Caco-2 (cell line): ENCODE measurements at places on chromosomes 12 and 14. TPM values are rescaled to one million over a fixed set of nuclear protein-coding genes. Genes with fewer than 3 reads are reported as not detected.

DNA sequence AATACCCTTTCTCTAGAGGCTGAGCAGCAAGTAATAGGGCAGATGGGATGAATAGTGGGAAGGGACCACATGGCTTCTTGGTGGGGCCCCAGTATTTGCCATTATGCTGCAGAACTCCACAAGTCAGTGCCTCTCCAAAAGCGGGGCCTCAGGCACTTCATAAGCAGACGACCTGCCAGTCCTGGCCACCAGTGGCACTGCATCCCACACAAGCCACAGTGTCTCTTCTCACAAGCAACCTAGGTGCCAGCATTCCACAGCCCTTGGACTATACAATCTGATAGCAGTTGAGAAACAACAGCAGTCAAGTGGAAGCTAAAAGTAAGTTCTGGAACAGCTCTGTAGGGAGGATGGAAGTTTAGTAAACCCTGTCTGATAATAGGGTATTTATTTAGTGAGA, 4.2 kb upstream of the SLC8A3 start:
- no peak for DNase-seq

GRCh38 chr12:65696227-65696626, 128.1 kb upstream of the HMGA2 start:
- DNase-seq, result no peak

GRCh38 chr14:25537846-25538455, 488.0 kb upstream of the STXBP6 start:
- DNase-seq, result peak; percentile 71

- no peak for DNase-seq
Observed at GRCh38 chr14:101914083-101914482, 50.3 kb upstream of the DYNC1H1 start.

DNA sequence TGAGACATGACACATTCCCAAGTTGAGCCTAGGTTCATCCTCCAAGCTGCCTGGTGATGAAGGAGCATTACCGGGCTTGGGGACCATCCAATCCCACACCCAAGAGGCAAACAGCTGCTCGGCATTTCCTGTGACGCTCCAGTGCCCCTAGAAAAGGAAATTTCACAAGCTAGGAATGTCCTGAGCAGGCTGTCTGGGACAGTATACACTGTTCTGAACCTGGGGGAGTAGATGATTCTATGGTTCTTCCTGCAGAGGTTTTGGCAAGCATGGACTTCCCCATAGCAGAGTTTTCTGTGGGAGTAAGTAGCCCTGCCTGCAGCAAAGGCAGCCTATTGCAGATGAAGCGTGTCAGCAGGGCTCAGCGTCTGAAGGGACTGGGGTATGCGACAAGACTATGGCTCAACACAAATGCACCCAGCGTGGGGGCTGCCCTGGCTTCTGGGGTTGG, 47.4 kb upstream of the SRSF5 start:
- no peak for DNase-seq

DNA sequence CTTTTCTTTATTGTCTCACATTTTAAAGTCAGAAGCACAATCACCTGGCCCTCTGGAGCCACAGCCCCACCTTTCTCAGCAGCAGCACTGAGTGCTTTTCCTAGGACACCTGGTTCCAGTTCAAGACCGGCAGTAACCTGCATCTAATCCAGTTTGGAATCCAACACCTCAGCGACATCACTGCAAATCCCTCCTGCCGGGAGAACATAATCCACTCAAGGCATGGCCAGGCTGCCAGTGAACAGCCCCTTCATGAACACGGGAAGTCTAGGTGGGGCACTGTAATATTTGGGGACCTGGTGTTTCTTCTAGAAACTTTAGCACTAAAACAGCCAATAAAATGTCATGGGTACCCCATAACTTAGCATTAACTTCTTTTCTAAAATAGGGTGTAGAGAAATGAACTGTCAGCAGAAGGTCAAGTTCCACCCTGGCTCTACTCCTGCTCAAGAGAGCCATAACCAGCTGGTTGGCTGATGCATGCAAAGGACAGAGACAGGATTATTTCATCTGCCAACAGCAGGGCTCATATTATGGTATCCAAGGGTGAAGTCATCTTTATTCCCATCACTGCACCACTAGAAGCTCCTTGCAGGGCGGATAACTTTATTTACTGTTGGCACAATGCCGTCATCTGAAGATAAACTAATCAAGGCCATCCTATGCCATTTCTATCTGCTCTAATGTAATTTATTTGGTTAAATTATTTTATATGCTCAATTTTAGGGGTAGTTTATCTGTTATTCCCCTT, 76.7 kb downstream of the TTC7B start:
- no peak for DNase-seq

DNA sequence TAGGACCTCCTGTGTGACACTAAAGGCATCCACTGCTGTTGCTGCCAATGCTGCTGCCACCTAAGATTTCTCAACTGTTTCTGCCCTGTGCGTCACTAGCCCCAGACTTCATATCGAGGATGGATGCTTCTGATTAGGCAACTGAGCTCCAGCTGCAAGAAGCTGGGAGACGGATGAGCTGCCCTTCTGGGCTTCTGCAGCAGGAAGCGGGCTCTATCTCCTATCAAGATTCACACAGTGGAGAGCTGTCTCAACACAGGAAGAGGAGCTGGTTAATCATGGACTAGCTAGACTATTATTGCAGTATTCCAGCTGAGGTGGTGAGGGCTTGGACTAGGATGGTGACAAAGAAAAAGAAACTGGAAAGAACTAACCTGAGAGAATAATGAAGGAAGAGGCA, 59.2 kb upstream of the PELI2 start:
- DNase-seq, result no peak

GRCh38 chr14:24673059-24673458, 39.1 kb upstream of the GZMB start:
- DNase-seq, result no peak

GRCh38 chr14:104268295-104268694, 129.9 kb downstream of the KIF26A start:
- DNase-seq, result no peak

Gene BDKRB2
- 1.4 and 2.0 TPM in 2 replicates for total RNA-seq

Gene CSAD
- 20.1 and 23.0 TPM in 2 replicates for total RNA-seq

Gene MGAT4C
- not detected in 2 replicates for total RNA-seq

Gene CYP46A1
- 0.05 and 0.09 TPM in 2 replicates for total RNA-seq

Gene CLEC2A
- not detected in 2 replicates for total RNA-seq

Gene ZNF641
- 13.2 and 14.7 TPM in 2 replicates for total RNA-seq

Gene CRADD
- total RNA-seq, result 29.2 and 30.6 TPM in 2 replicates
